CD4-positive, alpha-beta memory T cell (primary cell): ENCODE measurements at places on chromosomes 7 and 10.

DNA sequence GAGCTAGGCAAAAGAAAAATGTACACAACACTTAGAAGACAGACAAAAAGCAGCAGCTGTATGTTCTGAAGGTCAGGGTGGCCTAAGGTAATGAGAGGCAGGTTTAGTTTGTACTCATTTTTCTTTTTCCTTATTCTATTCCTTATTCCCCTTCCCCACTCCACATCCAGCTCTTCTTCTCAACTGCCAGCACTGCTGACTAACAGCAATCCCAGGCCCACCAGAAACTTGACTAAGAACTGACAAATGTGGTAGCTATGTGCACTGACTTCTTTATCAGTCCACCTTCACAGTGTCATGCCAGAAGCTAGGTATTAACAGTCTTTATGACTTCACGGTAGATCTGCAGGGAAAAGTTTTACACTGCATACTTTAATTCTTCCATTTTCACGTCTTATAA lies 6.1 kb downstream of the COPG2 start:
- no peak for DNase-seq

DNA sequence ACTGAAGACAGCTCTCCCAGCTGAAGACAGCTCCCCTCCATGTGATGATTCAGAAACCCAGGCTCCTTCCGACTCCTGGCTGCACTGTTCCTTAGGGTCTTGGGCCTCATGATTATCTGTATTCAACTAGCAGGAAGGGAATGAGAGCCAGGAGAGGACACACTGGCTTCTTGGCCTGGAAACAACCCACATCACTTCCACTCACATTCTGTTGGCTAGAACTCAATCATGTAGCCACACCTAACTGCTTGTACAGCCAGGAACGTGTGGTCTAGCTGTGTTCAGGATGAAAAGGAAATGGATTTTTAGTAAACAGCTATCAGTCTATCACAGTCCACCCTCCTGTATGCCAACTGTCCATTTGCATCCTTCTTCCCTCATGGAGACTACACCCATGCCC lies 30.5 kb upstream of the XPNPEP1 start:
- no peak for DNase-seq

DNA sequence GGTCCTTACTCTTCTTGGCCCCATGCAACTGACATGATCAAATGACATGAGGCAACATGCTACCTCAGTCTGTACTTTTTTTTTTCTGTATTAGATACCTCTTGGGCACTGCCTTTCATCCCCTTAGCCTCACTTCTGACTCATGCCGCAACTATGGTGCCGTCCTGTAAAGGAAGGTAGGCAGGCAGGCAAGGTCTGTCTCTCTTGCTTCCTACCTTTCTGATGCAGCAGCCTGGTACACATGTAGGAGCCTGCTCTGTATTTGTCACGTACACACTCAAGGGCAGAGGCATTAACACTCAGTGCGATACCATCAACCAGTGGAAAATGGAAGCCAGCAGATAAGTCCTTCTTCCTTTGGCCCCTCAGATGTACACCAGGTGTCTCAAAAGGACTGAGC lies 146.7 kb downstream of the ATE1 start:
- no peak for DNase-seq

DNA sequence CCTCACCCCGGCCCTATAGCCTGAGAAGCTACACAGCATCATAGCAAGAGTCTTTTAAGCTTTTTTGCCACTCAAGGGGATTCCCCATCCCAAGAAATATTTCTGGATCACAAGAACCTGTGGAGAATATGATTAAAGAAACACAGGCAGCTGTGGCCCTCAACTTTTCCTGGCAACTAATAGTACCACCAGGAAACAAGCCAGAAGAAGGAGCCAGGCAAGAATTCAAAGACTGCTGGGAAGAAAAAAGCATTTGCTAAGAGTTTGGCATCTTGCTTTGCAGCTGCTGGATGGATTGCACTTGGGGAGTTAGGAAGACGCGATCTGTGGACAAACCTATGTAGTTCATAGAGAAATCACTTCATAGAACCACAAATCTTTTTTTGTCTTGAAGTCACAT lies 437.8 kb downstream of the PLXDC2 start:
- no peak for DNase-seq

DNA sequence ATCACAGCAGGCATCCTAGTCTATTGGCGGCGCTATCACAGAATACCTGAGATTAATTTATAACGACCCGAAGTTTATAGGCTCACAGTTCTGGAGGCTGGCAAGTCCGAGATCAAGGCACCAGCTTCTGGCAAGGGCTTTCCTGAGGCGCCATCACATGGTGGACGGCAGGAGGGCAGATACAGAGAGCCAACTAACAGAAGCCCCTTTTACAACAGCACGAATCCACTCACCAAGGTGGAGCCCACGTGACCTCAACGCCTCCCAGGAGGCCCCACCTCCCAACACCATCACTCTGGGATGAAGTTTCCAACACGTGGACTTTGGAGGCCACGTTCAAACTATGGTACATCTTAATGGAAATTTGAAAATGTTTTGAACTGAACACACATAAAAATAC lies 255.3 kb downstream of the ELFN1 start:
- no peak for DNase-seq

- peak; percentile 4 for DNase-seq
These were observed 229.5 kb downstream of the PTEN start for GRCh38 chr10:88092973-88093372.

GRCh38 chr7:76238326-76238725 lies 36.6 kb downstream of the SRRM3 start:
- no peak for DNase-seq

DNA sequence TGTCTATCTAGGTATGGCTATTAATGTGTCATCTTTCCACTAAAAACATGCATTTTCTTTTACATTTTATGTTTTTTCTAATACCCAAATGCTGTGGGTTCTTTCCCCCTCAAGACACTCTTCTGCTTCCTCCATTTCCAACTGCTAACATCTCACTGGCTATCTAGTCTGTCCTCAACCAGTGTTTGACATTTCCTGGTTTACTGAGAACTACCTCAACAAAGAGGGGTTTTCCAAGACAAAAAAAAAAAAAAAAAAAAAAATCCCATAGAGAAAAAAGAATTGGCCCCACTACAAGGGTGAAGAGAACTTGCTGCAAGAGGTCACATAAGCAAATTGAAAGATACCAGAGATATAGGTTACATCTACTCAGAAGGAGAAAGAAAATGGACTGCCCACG lies 359.7 kb downstream of the CRPPA start:
- DNase-seq: no peak

DNA sequence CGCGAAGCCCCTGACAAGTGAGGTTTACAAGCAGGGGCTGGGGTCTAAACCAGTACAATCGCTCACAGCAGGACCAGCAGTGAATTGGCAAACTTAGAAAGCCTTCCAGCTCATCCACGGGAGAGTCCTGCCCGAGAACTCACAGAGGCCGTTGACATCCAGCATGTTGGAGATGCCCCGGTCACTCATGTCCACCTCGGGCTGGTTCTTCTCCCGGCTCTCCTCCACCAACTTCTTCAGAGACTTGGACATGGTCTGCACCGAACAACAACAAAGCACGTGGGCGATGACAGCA lies 447 bp downstream of the RSU1 start:
- DNase-seq: no peak

DNA sequence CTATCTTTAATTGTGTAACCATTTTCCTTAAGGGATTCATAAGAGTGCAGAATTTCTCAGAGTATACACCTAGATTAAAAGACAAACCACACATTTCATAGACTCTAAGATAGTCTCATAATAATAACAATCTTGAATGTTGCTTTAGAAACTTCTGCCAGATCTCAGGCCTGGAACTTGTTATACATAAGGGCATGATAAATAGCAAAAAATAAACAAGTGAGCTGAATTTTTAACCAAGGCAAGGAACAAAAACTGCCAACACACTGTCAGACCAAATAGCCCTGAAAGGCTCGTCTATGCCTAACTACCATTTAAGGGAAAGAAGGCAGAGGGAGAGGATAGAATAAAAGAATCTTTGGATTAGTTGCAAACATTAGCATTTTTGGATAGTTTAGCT lies 65.8 kb upstream of the SEMA3C start:
- DNase-seq: no peak

- no peak for DNase-seq
These were observed 718 bp upstream of the FZD1 start for GRCh38 chr7:91263384-91264045.
